ENCODE measurements at places on chromosomes 5 and 9.

DNA sequence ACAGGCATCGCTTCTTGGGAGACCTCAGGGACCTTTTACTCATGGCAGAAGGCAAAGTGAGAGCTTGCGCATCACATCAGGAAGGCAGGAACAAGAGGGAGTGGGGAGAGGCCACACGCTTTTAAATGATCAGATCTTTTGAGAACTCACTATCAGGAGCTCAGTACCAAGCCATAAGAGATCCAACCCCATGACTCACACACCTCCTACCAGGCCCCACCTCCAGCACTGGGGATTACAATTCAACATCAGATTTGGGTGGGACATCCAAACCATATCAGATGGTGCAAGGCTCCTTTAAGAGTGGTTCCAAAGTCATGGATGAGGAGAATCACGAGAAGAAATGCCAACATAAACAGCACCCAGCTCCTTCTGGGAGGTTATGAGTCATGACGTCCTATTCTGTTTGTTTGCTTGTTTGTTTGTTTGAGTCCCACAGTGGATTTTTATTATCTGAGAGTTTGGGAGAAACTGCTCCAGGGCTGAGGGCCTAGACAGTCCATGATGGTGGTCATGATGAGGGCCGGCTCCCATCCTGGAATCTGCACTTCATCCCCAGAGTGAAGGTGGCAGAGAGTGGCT, 453.5 kb downstream of the GADD45G start:
- no peak for DNase-seq

DNA sequence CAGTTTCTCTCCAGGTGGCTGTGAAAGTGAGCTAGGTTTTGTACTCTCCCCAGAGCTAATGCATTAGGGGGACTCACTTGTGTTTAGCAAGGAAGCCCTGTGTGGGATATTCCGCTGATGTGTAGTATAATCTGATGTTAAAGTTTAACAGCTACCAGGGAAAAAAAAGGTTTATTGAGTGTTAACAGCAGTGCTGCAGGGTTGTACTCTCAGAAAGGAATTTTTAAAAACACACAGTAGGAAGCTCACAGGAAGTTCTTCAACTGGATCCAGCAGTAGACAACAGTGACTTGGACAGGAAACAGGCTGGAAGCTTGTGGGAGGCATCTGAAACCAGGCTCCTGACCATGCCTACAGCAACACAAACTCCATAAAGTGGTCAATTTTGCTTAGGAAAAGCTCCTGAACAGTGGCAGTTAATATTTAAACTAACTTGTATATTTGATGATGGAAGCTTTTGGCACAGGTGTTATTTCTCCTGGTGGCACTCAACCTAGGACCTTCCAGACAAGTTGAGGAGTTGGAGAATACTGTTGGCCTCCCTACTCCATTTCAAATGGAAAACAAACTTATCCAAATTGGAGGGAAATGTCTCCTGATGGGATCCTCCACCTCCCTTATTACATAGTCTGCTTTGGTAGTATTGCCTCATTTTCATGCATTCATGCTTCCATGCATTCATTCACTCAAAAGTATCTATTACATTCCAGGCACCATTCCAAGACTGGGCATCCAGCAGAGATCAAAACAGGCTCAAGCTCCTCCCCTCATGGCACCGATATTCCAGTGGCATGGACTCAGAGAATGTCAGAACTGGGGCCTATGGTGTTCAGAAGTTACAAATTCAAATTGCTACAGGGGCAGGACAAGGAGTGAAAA, 54.7 kb downstream of the FOXD1 start:
- DNase-seq, result no peak

- no peak for DNase-seq
Observed at GRCh38 chr5:140181002-140181483, 6.1 kb downstream of the CYSTM1 start.

- no peak for DNase-seq
Observed at GRCh38 chr5:142248853-142249462, 75.9 kb downstream of the SPRY4 start.

- no peak for DNase-seq
Observed at GRCh38 chr5:112064956-112065355, 308.0 kb upstream of the NREP start.

- DNase-seq, result no peak
Observed at GRCh38 chr9:112550531-112550930, 63.9 kb downstream of the KIAA1958 start.

- DNase-seq, result no peak
Observed at GRCh38 chr9:5205071-5205470, 19.6 kb upstream of the INSL6 start.

GRCh38 chr9:18692268-18692667, 218.3 kb downstream of the ADAMTSL1 start:
- DNase-seq, result no peak

GRCh38 chr9:7153566-7153965, 395.8 kb downstream of the KDM4C start:
- no peak for DNase-seq

DNA sequence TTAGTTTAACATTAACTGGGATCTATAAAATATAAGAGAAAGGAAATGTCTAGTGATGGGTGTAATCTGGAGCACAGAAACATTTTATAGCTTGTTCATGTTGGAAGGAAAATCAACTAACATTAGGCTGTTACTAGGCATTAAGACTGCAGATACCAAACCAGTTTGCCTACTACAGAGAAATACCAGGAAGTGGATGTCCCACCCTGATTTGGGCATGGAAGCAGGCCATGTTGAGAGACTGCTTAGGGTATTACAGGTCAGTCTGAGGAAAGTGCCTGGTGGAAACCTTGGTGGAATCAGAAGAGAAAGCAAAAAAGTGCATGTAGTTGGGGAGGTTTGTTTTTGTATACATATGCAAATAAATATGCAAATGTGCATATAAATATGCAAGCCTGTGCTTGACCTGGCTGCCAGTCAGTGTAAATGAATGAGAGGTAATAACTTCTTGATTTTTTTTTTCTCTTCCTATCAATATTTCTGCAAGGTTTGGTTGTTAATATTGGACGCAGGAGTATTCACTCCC, 9.6 kb upstream of the CCDC112 start:
- DNase-seq, result no peak

DNA sequence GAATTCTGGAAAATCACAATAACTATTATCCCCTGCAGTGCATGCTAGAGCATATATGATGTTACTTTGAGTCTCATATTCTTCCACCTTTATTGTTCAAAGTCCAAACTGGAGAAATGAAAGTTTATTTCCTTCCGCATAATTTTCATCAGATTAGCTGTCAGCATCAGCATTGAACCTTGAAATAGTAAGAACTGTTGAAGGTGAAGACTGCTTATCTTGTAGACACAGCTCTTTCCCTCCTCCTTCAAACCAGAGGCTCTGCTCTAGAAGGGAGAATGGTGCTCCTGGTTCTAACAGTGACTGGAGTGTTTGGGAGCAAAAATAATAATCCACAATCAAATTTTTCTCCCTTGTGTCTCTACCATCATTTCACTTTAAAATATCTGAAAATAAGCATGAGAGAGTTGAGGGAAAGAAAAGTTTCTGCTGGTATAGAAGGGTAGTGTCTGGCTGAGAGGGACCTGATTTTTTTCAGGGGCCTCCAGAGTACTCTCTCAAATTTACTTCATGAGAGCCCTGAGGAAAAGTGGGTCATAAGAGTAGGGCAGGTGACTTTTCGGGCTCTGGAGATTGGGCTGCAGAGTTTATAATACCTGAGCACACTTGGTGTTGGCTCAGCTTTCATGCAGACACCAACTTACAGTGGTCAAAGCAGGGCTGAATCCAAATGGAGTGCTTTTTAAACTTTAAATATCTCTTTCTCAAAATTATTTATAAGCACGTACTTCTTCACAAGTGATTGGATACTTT, 170.4 kb downstream of the ZDHHC21 start:
- DNase-seq, result no peak

DNA sequence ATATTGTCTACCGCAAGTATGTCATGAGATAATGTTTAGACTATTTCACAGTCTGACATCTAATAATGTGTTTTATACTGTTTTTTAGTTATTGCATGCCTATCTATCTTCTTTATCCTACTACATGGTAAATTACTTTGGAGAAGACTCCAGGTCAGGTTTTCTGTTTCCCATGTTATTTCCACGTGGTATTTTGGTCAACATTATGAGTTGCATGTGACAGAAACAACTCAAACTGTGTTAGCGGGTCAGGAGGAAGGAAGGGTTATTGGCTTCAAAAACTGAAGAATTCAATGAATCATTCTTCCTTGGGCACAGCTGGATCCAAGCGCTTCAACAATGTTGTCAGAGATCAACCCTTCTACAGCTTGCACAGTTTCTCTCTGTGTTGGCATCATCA, 252.1 kb upstream of the CCNG1 start:
- DNase-seq, result no peak

DNA sequence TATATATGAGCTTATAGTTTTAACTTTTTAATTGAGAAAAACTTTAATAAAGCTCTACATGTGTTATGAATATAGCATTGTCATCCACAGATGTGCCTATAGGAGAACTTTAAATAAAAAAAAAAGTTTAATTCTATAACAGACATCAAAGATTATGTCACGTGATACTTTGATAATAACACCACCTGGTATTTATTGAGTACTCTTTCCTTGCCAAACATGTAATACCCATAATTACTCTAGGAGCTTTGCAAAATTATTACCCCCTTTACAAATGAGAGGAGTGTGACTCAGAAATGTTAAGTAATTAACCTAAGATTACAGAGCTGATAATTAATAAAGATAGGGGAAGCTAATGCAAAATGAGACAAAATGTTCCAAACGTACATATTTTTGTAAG, 43.0 kb downstream of the ITGA2 start:
- DNase-seq, result no peak

DNA sequence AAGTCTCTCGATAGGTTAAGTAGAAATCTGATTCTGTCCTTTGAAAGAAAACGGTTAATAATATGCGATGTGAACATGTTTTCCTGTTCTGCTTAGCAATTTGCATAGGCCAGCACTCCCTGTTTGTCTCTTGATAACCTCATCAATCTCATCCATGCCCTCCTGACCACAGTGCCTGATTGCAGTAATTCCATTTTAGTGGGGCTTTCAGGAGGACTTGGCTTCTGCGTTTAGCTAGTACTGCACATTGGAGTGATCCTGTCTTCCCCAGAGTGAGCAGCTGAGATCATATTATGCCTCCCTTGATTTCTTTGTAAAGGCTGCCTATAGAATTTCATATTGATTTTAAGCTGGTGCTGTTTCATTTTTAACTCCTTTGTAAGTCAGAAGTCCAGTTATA, 335.9 kb upstream of the ISL1 start:
- DNase-seq, result no peak

DNA sequence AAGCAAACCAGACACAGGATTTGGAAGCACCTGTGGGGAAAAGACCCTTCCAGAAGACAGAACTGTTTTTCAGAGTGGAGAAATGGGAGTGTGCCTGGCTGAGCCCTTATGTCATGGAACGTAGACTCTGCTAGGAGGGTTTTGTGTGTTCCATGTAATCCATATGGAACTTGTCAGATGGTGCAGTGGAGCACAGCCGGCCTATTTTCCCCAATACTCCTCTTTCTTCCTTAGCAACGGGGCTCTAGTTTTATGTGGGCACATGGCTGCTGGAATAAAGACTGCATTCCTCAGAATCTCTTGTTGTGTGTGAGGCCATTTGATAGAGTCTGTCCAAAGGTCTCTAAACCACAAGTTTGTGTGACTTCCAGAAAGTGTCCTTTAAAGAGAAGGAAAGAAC, 284.0 kb downstream of the DRD1 start:
- no peak for DNase-seq

- DNase-seq, result no peak
Observed at GRCh38 chr9:127178686-127179632, 56.5 kb upstream of the ANGPTL2 start.

DNA sequence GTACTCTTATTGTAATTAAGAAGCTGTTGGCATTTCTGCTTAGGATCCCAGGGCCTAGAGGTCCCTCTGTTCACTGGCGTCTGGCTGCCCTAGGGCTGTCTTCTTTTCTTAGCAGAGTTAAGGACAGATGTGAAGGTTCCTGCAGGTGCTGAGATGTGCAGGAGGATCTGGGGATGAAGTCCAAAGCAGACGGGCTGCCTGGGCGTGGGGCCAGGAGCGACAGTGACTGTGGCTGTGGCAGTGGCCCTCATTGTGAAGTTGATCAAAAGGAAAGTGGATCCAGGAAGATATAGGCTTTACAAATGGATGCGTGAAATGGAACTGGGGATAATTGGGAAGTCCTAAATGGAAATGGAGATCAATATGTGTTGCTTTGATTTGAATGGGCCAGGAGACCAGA, 19.1 kb upstream of the SH3PXD2B start:
- no peak for DNase-seq

GRCh38 chr5:169637085-169637548, at the start of gene DOCK2:
DOCK2 (plus strand) TSS chr5:169637275; CDS start chr5:169637327, 52 bp downstream.
- DNase-seq, result no peak

GRCh38 chr5:98519571-98519970, 253.9 kb upstream of the RGMB start:
- DNase-seq, result no peak

DNA sequence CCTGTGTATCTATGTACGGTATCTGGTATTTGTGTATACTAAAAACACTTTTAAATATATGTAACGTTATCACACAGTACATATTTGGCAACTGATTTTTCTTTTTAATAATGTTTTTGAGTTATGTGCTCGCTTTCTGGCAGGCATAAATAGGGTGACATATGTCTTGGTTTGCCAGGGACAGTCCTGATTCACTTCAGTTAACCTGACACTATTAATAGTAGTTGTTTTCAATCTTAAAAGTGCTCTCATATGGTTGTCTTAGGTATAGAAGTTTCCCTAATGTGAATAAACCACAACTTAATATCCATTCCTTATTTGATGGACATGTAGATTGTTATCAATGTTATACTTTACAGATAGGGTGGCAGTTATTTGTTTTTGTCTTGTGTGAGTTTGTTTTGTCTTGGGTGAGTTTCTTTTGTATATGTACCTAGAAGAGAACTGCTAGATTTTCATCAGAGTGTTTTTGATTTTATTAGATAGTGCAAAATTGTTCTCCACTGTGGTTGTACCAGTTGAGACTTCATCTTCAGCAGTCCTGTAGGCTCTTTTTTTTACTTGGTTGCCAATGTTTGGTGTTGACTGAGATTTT, 7.9 kb downstream of the G3BP1 start:
- DNase-seq, result peak; percentile 62

DNA sequence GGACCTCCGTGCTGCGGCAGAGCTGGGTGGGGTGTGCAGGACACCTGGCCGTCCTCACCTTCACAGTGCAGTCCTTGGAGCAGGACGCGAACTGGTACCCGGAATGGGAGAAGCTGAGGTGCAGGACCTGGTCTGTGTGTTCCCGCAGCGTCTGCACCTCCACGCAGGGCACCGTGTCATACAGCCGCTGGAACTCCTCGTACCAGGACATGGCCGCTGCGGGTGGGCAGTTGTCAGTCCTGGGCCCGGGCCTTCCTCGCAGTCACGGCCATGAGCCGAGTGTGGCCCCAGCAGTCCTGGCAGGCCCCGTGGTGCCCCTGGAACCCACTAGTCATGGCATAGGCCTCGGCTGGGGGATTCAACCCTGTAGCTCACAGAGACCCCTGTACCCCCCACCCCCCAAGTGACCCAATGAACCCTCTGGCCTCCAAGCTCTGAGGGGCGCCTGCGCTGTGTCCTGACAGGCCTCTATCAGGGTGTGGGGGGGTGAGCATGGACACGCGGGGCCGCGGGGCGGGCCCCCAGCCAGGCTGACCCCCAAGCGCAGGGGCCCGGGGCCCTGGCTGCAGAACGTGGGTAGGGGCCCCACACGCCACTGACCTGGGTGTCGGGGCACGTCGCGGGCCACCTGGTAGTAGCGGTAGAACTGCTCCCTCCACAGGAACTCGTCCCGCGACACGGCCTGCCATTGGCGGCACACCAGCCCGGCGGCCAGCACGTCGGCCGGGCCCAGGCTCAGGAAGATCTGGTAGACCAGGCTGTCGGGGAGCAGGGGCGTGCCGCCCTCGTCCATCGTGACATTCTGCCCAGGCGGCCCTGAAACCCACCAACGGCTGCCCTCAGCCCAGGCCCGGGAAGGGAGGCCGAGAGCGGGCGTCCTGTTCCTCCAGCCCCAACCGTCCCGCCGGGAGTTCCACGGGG, 987 bp downstream of the FBXW5 start:
- no peak for DNase-seq
